ENCODE measurements at places on chromosomes 5 and 9. TPM values are rescaled to one million over a fixed set of nuclear protein-coding genes. Genes with fewer than 3 reads are reported as not detected.

DNA sequence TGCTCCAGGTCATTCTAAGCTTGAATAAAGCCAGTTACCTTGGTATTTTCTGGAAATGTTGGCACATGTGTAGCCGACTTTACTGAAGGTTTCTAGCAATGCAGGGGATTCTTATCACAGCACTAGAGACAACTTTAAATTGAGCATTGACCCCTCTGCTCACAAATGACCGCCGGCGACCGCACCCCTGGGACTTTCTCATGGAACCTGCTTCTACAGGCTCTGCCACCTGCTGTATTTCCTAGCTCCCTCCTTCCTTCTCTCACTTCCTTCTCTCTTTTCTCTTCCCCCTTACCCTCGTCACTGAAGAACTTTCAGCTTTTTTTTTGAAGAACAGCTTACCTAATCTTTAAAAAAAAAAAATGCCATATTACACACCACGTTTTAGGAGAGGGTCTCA, 30.9 kb upstream of the DAB2 start:
- H3K4me1 ChIP-seq, result peaks cover 14% of the 10 kb centered on the region
- no peaks in the 10 kb centered on the region for H3K27me3 ChIP-seq
- H3K36me3 ChIP-seq, result no peaks in the 10 kb centered on the region
- no peak for DNase-seq

- no peaks in the 10 kb centered on the region for H3K36me3 ChIP-seq
- no peaks in the 10 kb centered on the region for H3K4me1 ChIP-seq
- H3K27ac ChIP-seq, result no peak overlapping the region
- no peak overlapping the region for H3K4me3 ChIP-seq
Measured at GRCh38 chr5:107736638-107737037, 65.9 kb upstream of the EFNA5 start.

Gene APBA1
- total RNA-seq, result 8.8 TPM

DNA sequence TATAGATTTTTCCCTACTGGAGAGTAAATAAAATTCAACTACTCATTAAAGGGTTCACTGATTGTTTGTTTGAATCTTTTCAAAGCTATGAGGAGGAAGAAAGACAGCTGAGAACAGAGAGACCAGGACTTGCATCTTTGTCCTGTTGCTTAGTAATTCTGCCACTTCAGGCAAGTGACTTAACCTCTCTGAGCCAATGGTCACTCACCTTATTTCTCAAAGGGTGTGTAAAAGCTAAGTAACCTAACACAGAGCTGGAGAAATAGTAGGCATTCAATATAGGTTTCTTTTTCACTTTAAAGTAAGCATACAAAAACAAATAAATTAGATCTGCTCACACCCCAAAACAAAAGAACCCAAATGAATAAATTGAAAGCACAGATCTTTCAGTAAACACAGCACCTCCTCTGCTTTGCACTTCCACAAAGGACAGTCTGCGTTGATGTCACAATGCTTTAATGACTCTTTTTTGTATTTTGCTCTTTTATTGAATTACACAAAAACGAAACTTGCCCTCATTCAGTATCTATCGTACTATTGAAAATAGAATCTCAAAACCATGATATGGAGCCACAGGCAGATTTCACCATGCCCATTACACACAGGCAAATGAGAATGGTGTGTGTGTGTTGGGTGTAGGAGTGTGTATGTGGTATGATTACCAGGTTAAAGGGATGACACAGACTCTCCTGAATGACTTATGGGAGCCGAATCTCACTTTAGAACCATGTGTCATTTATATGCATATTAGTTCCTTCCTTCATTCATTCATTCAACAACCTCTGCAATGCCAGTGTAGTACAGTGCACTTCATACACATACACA, 166.0 kb downstream of the EBF1 start:
- H3K36me3 ChIP-seq, result no peaks in the 10 kb centered on the region
- no peak overlapping the region for H3K4me3 ChIP-seq
- no peak for DNase-seq
- no peak overlapping the region for H3K27ac ChIP-seq
- H3K4me1 ChIP-seq, result no peaks in the 10 kb centered on the region

DNA sequence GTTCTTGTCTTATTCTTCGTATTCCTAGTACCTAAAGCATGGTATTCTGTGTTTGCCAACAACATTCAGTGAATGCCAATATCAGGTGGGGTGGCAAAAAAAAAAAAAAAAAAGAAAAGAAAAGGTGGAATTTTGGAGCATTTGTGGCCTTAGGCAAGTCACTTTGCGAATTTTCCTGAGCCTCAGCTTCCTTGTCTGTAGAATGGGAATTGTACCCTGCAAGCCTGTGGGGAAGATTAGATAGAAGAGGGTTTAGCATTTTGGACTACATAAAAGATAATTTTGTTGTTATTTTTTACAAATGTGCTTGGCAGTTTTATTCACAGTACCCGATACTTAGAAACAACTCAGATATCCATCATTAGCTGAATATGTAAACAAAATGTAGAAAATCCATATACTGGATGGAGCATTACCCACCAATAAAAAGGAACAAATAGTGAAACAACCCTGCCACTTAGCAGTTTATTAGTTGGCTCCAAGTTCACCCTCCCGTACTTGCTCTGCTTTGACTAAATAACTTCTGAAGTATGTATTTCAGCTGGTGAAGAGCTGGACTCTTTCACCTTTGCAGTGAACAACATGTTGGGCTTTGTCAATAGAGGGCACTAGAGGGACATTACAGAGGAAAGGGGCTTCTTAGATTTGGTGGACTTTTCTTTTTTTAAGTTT, 13.6 kb downstream of the UBE2D2 start:
- no peaks in the 10 kb centered on the region for H3K27me3 ChIP-seq
- peaks cover 3% of the 10 kb centered on the region for H3K4me1 ChIP-seq
- H3K4me3 ChIP-seq, result no peak overlapping the region
- DNase-seq, result peak; percentile 60
- H3K27ac ChIP-seq, result no peak overlapping the region
- H3K36me3 ChIP-seq, result no peaks in the 10 kb centered on the region

Gene GPRIN1
- total RNA-seq, result 6.3 TPM

GRCh38 chr5:60184606-60185005, 291.1 kb upstream of the PDE4D start:
- peak; percentile 63 for DNase-seq
- H3K36me3 ChIP-seq, result no peaks in the 10 kb centered on the region

DNA sequence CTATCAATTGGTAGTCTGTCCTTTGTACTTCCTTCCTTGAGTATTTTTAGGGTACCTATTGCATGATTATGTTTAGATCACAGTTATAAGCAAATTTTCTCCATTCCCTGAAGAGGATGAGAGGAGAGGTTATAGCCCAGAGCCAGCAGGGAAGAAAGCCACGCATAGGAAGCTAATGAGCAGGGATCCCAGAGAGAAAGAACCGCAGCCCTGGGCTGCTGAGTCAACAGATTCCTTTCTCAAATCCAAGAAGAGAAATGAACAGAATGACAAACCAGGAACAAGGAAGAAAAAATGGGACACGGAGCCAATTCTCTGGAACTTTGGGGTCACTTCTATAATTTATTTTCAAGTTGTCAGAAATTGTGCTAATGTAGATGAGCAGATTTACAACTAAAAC, 284.5 kb downstream of the RFX3 start:
- H3K27me3 ChIP-seq, result no peaks in the 10 kb centered on the region
- no peaks in the 10 kb centered on the region for H3K36me3 ChIP-seq
- H3K4me1 ChIP-seq, result peaks cover 2% of the 10 kb centered on the region
- no peak overlapping the region for H3K27ac ChIP-seq
- H3K4me3 ChIP-seq, result no peak overlapping the region

GRCh38 chr5:142235050-142235797, 89.6 kb downstream of the SPRY4 start:
- DNase-seq, result no peak
- no peak overlapping the region for H3K27ac ChIP-seq
- no peaks in the 10 kb centered on the region for H3K27me3 ChIP-seq
- no peaks in the 10 kb centered on the region for H3K4me1 ChIP-seq

Gene QRFP
- total RNA-seq, result not detected

All from fibroblast of lung (primary cell).